Sciatic nerve (tissue), 2 donors: ENCODE measurements at places on chromosomes 5 and 9. TPM values are rescaled to one million over a fixed set of nuclear protein-coding genes. Genes with fewer than 3 reads are reported as not detected.

LCP2 gene
- 45.2 TPM for total RNA-seq

INSL4 gene
- total RNA-seq = not detected

LHX6 gene
- 11.5 TPM for total RNA-seq

CARD6 gene
- 10.9 TPM for total RNA-seq

GRCh38 chr9:34551751-34552605 lies 29.2 kb upstream of the ENHO start:
- no peak for DNase-seq

DNA sequence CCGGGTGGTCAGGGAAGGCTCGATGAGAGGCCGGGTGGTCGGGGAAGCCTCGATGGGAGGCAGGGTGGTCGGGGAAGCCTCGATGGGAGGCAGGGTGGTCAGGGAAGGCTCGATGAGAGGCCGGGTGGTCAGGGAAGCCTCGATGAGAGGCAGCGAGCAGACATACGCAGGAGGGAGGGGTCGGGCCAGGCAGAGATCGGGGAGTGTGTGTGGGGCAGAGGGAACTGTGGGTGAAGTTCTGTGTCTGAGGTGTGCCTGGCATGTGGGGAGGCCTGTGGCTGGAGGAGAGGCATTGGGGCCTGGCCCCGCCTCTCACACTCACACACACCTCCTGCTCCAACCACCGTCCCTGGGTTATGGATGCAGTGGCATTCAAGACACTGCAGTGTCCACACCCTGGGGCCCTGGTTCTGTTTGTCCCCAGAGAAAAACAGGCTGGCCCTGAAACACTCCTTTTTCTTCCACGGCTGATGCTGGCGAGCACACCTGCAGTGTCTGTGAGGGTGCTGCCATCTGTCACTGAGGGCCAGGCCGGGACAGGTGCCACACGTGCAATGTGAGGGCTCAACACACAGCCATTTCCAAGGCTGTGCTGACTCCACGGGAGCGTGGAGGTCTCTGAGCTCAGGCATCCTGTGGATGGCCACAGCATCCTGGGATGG lies 6.5 kb upstream of the PLEKHG4B start:
- DNase-seq = no peak

DNA sequence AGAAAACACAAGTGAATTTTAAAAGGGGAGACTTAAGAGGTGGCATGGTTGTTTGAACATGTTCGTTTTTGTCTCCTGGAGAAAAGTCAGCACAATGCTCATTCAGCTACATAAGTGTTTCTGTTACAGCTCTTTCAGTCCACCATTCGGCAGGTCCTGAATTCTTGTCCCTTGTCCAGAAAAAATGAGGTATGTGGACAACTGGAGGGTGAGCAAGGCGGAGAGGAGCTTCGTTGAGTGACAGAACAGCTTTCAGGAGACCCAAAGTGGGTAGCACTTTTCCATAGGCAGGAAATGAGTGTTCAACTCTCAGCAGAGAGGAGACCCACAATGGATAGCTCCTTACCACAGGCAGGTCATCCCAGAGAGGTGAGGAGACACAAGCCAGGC lies 4.9 kb downstream of the PDCD1LG2 start:
- no peak for DNase-seq
